ENCODE measurements at places on chromosomes 5 and 9. TPM values are rescaled to one million over a fixed set of nuclear protein-coding genes. Genes with fewer than 3 reads are reported as not detected.

GRCh38 chr9:107637421-107638420 is 148.2 kb upstream of the KLF4 start:
- DNase-seq: peak; percentile 94

DNA sequence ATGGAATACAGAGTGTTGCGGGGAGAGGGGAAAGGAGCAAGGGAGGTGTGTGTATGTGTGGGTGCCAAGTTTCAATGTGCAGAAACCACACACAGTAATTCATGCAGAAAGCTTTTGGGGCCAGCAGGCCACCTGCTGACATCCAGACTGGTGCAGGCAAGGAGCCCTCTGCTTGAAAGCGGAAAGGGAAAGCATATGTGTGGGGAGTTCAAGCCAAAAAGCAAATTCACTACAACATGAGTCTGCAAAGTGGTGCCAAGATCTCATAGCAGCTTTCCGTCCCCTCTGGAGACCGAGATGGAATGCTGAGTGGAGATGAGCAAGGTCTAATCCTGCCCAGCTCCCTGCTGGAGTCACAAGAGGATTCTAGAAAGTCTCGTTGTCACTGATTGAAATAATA is 159.7 kb upstream of the VLDLR start:
- no peak for DNase-seq

DNA sequence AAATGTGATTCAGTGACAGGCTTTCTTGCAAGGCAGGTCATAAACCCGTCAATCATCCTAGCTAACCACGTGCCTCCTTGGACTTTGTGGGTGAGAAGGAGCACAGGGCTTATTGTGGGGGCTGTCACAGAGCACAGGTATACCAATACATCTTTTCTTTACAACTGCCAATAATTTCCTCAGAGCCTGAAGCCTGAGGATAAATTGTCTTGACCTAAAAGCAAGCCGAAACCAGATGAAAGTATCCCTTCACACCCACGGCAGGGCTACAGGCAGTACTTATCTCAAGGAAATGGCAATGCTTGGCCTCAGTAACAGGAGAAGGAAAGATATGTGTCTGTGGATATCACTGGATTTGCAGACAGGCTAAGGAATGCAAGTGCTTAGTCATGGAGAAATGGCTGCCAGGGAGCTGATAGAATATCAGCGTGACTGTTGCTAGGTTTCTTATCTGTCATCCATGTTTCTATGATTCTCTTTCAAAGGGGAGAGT is 90.3 kb upstream of the ZNF366 start:
- no peak for DNase-seq

DNA sequence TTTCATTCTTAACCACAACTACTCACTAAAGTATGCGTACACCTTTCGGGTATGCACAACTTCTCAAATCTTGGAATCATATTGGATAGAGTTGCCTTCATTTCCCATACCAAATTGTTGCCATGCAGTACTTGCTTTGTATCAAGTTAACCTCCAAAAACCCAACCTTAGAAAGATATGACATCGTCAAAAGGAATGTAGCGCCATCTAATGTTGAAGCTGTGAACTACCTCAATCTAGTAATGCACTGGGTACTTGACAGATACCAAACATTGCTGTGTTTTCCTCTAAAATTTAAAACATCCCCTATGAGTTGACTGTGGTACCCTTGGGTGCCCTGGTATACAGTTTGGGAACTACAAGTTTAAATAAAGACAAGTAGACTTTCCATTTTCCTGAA is 318.4 kb downstream of the ARL15 start:
- DNase-seq: no peak

Gene ZNF483
- 7.4 TPM for total RNA-seq

Gene LCN1
- total RNA-seq: not detected

Gene C5orf52
- not detected for total RNA-seq
